ENCODE measurements at places on chromosomes 16 and 17.

GRCh38 chr16:56119133-56119532 lies 72.2 kb upstream of the GNAO1 start:
- DNase-seq, result no peak

DNA sequence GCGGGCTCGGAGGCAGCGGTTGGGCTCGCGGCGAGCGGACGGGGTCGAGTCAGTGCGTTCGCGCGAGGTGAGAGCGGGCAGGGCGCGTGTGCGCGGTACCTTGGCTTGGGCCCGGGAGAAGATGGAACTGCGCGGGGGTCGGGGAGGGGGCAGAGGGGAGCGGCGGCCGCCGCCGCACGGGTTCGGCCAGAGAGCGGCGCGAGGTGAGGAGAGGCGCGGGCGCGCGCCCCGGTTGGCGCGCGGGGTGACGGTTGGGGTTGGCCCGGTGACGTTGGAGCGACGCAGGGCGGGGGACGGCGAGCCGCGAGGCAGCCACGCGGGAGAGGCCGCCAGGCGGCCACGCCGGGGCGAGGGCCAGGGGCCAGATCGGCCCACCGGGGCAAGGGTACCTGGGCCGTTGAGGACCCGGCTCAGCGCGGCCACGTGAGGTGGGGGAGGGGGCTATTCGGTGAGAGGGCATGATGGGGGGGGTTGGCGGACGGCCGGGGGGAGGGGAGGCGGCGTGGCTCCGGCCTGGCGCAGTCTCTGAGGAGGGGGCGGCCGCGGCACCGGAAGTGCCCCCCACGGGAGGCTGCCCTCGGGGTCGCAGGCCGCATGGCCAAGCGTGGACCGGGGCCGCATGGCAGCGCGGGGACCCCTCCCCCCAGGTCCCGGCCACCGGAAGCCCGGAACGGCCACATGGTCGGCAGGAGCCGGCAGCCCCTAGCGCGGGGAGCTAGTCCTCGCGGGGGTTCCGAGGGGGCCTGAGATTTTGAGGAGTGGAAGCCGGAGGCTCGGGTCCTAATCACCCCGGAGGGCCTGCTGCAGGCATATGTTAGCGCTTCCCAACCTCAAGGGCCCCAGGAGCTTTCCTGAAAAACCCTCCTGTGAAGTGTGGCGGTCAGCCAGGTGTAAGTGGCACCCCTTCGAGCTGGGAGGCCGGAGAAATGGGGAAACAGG lies 527 bp downstream of the EIF5A start:
- DNase-seq, result peak; percentile 17

- DNase-seq, result no peak
Observed at GRCh38 chr16:22195445-22195694, 10.7 kb upstream of the EEF2K start.

DNA sequence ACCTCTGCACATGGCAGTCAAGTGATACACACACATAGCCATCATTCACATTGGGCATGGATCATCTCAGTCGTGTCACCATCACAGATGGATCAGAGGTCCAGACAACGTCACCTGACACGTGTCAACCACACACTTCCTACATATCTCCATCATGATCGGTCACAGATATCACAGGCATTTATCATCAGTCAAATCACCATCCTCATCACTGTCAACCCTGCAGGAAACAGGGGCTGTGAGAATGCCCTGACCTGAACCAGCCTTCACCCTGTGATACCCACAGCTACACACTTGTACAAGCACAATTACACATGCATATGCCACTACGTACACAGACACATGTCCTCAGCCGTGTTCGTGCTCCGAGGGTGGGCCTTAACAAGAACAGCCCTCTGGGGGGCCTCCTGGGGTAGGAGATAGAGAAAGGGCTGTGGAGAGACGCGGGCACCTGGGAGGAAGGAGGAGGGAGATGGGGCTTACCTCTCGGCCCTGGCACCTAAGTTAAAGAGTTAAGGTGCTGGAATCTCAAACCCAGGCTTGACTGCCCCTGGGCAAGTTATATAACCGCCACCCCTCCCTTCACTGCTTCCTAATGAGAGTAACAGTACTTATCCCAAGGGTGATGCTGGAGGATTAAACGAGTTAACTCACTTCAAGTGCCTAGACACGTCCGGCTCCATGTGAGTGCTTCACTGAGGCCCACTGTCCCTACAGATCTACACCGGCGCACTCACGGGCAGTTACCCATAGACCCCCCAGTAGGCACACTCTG lies 1.1 kb downstream of the SLC12A4 start:
- DNase-seq, result no peak

DNA sequence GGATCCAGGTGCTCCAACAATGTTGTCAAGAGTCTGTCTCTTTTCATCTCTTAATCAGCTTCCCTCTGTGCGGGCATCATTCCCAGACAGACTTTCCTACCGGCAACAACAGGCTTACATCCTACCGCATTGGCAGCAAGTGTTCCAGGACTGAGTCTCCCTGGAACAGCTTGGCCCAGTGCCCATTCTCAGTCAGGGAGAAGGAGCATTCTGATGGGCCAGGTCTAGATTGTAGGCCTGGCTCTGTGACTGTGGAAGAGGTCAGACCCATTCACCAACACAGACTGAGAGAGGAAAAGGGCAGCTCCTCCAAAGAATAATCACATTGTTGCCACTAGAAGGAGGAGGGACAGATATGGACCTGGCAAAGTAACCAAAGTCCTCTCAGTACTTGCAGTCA lies 68.1 kb upstream of the TMEM132E start:
- no peak for DNase-seq

GRCh38 chr17:15398736-15399331 lies 57.4 kb upstream of the TEKT3 start:
- no peak for DNase-seq

GRCh38 chr16:16067127-16067526 lies 117.7 kb downstream of the ABCC1 start:
- DNase-seq, result no peak

GRCh38 chr17:3643889-3644349 lies 7.4 kb downstream of the CTNS start:
- DNase-seq, result no peak

DNA sequence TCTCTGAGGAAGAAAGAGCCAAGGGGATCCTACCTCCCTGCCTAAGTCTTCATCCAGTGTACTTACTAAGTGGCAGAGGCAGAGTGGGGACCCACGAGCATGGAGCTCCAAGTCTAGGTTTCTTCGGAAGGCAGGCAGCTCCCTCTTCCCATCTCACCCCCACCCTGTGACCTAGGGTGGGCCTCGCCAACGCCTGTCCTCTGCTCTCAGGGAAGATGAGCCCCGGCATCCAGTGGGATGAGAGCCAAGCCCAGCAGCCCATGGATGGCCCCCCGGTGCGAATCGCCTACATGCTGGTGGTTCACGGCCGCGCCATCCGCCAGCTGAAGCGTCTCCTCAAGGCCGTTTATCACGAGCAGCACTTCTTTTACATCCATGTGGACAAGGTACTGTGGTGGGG lies 8.3 kb downstream of the XYLT2 start:
- DNase-seq, result no peak

DNA sequence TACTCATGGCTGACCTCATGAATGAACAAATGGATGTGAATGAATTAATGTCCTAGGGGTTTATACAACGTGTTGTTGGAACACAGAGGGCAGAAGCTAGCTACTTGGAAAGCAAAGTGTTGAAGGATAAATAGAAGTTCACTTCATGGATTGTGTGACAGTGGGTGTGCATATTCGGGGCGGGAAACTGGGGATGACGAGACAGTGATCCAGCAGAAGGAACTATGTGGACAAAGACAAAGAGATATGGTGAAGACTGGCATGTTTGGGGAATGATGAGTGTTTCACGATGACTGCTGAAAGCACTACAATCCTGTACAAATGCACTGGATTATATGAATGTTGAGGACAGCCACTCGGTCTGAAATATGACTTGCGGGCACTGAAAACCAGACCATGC lies 250.5 kb upstream of the C16orf82 start:
- DNase-seq, result no peak

DNA sequence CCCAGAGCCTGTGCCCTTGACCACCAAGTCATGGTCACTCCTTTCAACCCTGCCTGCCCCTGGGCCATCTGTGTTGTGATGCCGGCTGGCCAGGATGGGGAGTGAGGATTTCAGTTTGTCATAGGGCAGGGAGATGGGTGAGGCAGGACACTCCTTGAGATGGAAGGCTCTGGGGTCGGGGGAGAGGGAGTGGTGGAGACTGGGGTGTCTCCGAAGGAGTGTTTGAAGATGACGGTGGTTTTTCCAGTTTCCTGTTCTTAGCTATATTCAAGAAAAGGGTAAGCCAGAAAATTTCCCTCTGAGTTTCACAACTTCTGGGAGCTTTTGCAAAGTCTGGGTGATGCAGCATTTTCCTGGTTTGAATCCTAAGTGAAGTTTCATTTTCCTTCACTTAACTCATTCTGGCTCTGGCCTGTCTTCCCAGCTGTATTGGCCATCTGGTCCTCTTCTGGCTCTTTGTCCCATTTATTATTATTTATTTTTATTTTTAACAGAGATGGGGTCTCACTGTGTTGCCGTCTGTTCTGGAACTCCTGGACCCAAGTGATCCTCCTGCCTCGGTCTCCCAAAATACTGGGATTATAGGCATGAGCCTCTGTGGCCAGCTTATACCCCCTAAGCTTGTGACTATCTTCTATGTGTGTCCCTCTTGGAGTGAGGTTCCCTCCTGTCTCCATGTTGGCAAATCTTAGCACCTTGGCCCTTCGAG lies 27.7 kb downstream of the ABCC1 start:
- DNase-seq, result no peak

DNA sequence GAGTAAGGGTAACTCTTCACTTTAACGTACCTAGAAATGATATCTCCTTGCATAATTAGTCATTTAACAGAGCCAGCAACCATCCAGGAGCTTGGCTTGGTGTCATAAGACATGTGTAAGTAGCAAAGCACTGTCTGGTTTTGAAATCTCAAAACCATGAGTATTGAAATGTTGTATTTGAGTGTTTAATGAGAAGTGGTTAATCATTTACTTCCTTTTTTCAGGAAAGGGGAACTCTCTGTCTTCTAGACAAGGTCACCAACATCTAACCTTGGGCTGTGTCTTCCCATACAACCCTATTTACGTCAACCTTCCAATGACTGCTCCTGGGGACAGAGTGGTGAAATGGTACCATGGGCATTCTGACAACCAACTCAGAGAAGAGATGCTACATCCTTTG lies 27.1 kb downstream of the PMP22 start:
- DNase-seq, result no peak

GRCh38 chr16:426115-426905 lies 861 bp downstream of the RAB11FIP3 start:
- no peak for DNase-seq

Data from stimulated activated CD8-positive, alpha-beta memory T cell treated with anti-CD3 and anti-CD28 coated beads, Interleukin-7, amount 100 ng/mL, for 4 hours (primary cell).